ENCODE measurements at places on chromosomes 12 and 14.

- DNase-seq, result no peak
Observed at GRCh38 chr12:66823857-66824570, 145.1 kb upstream of the GRIP1 start.

- DNase-seq, result no peak
Observed at GRCh38 chr12:97801471-97802059, 339.0 kb downstream of the RMST start.

GRCh38 chr14:104971447-104972240 lies 6.5 kb downstream of the AHNAK2 start:
- DNase-seq, result no peak

DNA sequence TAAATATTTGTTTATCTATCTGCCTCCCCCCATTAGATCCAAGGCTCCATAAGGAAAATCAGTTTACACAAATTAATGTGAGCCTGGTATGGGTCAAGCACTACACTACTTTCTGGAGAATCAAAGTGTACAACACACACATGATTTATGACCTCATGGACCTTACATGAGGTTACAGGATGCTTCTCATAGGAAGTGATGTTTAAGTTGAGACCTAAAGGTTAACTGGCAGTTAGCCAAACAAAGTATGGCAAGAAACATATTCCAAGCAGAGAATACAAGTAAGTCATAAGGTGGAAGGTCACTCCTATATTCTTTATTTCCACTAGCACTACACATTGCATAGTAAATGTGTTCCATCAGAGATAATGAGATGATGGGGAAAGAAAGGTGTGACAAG lies 39.2 kb downstream of the OSBPL8 start:
- DNase-seq, result no peak
